ENCODE measurements at places on chromosomes 4 and X.

GRCh38 chr4:133910165-133910564 is 291.4 kb downstream of the PABPC4L start:
- no peak for DNase-seq

GRCh38 chr4:51870441-51871188 is 27.7 kb downstream of the DCUN1D4 start:
- DNase-seq: no peak

- no peak for DNase-seq
Observed at GRCh38 chr4:127261476-127261875, 371.3 kb upstream of the INTU start.

DNA sequence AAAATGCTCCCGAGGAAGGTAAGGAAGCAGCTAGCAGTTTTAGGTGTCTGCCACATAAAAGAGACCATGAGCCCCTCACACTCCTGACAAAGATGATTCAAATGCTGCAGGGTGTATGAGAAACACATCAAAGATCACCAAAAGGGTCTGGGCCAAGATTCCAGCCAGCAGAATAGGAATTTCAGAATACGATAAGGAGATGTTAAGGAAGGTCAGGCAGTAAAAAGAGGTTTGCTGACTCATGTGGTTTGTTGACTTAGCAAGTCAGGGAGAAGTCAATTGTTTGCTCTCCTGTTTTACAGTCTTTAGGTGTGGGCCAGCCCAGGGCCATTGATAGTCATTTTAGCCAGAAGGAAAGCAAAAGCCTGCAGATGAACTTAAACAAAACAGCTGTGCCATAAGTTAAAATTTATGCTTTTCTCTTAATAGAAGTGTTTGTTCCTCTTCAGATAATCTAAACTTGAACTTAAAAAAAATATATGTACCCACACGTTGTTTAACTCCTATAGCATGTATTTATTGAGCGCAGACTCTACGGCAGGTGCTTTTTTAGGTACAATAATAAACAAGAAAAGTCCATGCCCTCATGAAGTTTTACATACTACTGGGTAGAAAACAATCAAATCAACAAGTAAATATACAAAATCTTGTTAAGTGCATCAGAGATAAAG is 115.6 kb downstream of the CAMK2D start:
- peak; percentile 89 for DNase-seq

DNA sequence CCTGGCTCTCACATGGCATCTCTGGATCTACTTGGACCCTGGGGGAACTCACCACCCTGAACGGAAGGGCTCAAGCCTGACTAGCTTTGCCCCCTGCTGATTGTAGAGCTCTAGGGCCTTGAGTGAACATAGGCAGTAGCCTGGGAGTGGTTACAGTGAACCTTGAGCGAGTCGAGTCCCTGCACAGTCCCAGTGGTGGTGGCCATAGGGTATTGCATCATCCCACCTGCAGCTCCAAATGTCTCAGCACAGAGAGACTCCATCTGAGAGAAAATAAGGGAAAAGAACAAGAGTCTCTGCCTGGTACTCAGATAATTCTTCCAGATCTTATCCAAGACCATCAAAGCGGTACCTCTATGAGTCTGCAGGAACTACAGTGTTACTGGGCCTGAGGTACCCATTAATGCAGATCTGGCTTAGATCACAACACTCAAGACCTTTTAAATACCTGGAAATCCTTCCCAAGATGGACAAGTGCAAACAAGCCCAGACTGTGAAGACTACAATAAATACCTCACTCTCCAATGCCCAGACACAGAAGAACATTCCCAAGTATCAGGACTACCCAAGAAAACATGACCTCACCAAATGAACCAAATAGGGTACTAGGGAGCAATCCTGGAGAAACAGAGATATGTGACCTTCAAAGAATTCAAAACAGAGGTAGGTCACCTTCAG is 167.5 kb upstream of the TET2 start:
- no peak for DNase-seq

Measured in endothelial cell of umbilical vein (primary cell).